PC-9 (cell line): ENCODE measurements at places on chromosomes 11 and 22. TPM values are rescaled to one million over a fixed set of nuclear protein-coding genes. Genes with fewer than 3 reads are reported as not detected.
A peak's percentile ranks its signal among the peaks of the same experiment; 100 is the strongest.

IFITM10 gene
- 4.2 and 5.5 TPM in 2 replicates for total RNA-seq

RFPL1 gene
- total RNA-seq, result not detected in 2 replicates

PHLDA2 gene
- 10.7 and 14.1 TPM in 2 replicates for total RNA-seq

KCNJ11 gene
- total RNA-seq, result 0.26 and 0.93 TPM in 2 replicates

MMP3 gene
- not detected in 2 replicates for total RNA-seq

RHBDD3 gene
- total RNA-seq, result 17.6 and 21.9 TPM in 2 replicates

DCHS1 gene
- total RNA-seq, result 0.20 and 0.22 TPM in 2 replicates

- no peak for DNase-seq
Observed at GRCh38 chr22:47174671-47175112, 412.2 kb downstream of the TBC1D22A start.

GRCh38 chr11:64246871-64247728 lies at the start of gene PPP1R14B:
Gene PPP1R14B, minus strand, starts transcription at chr11:64246943. Its CDS starts 270 bp downstream, at chr11:64246673.
- peak; percentile 84 for DNase-seq

DNA sequence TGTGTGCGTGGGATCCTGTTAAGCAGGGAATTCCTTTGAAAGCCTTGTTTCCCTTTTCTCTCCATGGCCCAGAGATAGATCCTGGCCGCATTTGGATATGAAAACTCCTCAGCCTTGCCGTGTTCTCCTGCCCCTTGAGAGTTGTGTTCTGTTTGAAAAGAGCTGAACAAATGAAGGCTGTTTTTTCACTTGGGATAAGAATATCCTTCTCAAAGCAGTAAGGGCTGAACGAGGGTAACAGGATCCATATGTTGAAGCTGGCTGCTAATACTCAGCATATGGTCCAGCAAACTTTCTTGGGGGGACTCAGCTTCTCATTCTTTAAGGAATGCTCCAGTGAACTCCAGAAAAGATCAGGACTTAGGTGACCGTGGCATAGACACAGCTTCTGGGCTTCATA lies 114.5 kb upstream of the TTC12 start:
- no peak for DNase-seq

- no peak for DNase-seq
Observed at GRCh38 chr11:72673284-72673942, 809 bp downstream of the PDE2A start.

- no peak for DNase-seq
Observed at GRCh38 chr11:15765530-15765929, 590.8 kb downstream of the SOX6 start.

GRCh38 chr11:1936072-1936780 lies 10.9 kb upstream of the MRPL23 start:
- DNase-seq, result no peak

- no peak for DNase-seq
Observed at GRCh38 chr11:43358279-43358800, 380 bp upstream of the TTC17 start.

GRCh38 chr11:2717561-2718325 lies 17.9 kb upstream of the KCNQ1OT1 start:
- no peak for DNase-seq

DNA sequence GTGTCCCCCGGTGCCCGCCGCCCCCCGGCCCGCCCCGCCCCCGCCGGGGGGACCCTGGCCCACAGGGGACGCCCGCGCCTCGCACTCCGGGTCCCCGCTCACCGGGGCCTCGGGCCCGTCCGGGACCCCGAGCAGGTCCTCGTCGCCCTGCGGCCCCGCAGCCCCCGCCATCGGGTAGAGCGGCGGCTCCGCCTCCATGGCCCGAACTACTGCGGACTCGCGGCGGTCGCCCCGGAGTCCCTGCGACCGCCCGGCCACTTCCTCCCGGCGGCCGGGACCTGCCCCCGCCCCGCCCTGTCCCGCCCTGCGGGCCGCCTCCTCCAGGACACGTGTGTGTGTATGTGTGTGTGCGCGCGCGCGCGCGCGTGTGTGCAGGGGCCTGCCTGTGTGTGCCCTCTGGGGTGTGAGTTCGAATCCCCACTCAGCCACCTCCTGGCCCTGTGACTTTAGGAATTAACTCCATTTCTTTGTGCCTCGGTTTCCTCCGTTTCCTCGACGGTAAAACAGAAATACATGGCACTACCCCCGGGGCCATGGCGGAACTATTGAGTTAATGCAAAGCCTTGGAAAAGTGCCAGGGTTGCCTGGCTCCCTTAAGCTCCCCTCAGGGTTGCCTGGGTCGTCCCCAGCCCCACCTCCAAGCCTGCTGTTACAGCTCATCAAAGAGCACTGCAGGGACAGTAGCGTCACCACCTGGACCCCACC lies at the start of gene UNC93B1:
Gene UNC93B1, minus strand, starts transcription at position 252 of the 705 bp plus-strand sequence. Its CDS starts 54 bp downstream, at position 198.
- DNase-seq, result peak; percentile 83
